Fibroblast of skin of left biceps (primary cell): ENCODE measurements at places on chromosomes 6 and 20.

GRCh38 chr20:10360878-10361277 lies 73.1 kb downstream of the MKKS start:
- DNase-seq = no peak

- DNase-seq = no peak
These were observed 141.4 kb downstream of the DNAH8 start for GRCh38 chr6:38856492-38856891.

- DNase-seq = no peak
These were observed 61.7 kb downstream of the PYGB start for GRCh38 chr20:25309395-25310267.

GRCh38 chr6:110731196-110731595 lies 84.1 kb downstream of the CDK19 start:
- DNase-seq = no peak

DNA sequence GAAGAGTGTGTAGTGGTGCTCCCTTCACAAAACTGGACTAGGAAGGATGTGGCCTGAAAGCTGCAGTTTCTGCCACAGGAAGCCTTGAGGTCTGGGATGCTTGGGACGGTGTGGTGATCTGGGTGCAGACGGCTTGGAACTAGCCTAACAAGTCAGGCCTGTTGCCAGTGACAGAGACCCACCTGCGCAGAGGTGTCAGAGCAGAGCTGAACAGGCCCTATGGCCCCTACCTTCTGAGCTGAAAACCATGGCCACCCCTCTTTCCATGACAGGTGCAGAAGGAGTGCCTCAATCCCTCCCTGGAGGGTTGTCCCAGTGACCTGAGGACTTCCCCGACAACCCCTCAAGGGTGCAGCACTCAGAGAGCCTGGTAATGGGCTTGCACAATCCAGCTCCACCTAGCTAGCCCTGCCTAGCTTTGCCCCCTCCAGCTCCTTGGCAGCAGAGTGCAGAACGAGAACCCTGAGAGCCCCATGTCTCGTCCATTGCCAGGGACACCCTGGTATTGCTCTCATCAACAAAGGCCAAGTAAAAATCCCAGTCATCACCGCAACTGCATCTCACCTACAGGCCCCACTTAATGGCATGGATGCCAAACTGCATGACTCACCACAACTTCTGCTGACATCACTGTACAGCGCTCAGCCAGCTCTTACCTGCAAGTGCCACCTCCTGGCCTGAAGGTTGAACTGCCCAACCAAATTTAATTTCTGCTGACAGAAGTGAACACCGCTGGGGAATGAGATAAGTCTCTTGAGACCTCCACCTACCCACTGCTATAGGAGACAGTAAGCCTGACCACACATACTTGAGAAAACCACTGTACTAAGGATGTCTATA lies 563.1 kb downstream of the TFAP2A start:
- no peak for DNase-seq

DNA sequence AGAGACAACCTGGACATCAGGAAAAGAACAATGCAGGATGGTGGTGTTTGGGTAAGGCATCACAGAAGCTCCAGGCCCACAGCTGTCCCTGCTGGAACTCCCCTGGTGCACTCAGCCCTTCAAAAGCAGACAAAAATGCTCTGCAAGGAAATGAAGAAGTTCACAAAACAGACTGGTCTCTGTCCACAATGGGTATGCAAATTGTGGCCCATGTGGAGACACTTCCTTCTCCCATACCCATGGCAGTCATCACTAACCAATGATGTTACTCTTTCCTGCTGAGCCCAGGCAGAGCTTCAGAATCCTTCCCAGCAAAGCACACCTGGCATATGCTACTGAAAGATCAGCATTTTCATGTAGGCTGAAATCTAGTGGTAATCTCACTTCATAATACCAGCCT lies 42.6 kb upstream of the PXDC1 start:
- DNase-seq = no peak

- no peak for DNase-seq
These were observed 457.2 kb downstream of the TENT5A start for GRCh38 chr6:81295310-81295709.

DNA sequence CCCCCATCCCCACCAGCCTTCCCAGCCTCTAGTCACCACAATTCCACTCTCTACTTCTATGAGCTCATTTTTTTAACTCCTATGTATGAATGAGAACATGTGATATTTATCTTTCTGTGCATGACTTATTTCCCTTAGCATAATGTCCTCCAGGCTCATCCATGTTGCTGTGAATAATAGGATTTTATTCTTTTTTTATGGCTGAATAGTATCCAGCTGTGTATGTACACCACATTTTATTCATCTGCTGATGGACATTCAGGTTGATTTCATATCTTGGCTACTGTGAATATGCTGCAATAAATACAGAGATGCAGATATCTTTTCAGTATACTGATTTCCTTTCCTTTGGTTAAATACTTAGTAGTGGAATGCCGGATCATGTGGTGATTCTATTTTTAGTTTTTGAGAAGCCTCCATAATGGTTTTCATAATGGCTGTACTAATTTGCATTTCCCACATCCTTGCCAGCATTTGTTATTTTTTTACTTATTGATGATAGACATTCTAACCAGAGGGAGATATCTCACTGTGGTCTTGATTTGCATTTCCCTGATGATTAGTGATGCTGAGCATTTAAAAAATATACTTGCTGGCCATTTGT lies 194.9 kb downstream of the PACRG start:
- DNase-seq = peak; percentile 14

GRCh38 chr20:44034965-44035635 lies 120.4 kb downstream of the TOX2 start:
- DNase-seq = no peak

DNA sequence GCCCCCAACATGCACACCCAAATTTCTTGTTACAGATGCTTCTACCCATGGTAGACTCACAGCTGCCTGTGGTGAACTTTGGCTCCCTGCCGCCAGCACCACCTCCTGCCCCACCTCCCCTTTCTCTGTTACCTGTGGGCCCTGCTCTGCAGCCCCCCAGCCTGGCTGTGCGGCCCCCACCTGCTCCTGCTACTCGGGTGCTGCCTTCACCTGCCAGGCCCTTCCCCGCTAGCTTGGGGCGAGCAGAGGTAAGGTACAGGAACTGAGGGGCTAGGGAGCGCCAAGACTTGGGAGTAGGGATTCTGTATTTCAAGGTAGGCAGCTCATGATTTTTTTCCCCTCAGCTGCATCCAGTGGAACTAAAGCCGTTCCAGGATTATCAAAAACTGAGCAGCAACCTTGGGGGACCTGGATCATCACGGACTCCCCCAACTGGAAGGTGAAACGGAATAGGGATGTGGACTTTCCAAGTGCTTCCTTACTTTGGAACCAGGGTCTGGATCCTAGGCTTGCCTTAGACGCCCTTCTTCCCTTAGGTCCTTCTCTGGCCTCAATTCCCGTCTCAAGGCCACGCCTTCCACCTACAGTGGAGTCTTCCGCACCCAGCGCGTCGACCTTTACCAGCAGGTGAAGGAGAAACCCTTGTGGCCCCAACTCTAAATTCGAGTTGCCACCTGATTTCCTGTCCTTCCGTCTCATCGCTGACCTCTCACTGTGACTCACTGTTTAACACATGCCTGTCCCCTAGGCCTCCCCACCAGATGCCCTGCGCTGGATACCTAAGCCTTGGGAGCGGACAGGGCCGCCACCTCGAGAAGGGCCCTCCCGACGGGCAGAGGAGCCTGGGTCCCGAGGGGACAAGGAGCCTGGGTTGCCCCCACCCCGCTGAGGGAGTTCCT lies 15.5 kb downstream of the BAG6 start:
- no peak for DNase-seq

GRCh38 chr6:34717466-34717865 lies 20.9 kb upstream of the ILRUN start:
- no peak for DNase-seq

DNA sequence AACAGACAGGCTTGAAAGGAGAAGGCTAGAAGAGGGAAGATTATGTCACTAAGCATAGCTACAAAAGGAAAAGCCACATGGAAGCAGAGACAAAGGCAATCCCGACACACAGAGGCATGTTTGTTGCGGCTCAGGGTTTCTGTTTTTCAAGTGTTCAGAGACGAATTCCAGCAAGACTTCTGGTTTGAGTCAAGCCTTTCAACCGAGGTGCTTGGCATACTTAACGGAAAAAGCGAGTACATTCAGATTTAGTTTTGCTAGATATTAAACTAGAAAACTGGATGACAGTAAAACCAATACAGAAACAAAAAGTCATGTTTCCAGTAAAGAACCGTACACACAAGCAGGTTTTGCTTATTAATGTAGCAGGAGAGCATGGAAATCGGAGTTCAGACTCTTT lies 27.2 kb downstream of the MCUR1 start:
- DNase-seq = no peak

DNA sequence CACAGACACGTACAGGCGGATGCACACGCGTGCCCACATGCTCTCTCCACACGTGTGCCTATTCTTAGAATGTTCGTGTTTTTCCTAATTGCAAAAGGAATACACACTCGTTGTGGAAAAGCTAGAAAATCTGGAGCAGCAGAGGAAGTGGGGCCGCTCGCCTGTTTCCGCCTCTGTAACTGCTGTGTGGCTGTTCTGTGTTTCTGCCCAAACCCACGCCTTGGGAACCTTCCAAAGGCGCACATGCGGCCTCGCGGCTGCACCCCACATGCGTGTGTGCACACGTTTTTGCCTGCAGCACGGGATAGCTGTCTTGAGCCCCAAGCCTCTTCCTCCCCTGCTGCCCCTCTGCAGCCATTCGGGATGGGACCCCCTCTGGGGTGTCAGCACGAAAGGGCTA lies 12.2 kb downstream of the SLC17A9 start:
- no peak for DNase-seq

- DNase-seq = no peak
These were observed 32.4 kb downstream of the CBFA2T2 start for GRCh38 chr20:33522256-33522820.

GRCh38 chr6:127031511-127031910 lies 87.0 kb upstream of the RSPO3 start:
- no peak for DNase-seq

DNA sequence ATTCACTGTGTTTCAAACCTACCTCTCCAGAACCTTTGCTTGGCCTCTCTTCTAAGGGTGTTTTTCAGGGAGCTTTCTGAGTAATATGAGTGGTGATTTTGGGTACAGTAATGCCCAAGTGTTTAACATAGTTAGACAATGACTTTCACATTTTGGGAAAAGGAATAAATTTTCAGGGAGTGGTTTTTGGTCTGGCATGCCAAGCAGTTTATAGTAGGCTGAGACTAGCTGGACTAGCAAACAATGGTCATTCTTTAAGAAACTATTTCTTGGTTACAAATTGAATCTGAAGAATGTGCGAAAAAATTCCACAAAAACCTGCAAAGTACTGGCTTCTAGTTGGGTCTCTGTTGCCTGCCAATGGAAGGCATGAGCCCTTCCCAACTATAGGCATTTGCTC lies 15.4 kb downstream of the FNDC1 start:
- DNase-seq = no peak

GRCh38 chr6:25354078-25354932 lies 75.1 kb downstream of the CARMIL1 start:
- DNase-seq = no peak

DNA sequence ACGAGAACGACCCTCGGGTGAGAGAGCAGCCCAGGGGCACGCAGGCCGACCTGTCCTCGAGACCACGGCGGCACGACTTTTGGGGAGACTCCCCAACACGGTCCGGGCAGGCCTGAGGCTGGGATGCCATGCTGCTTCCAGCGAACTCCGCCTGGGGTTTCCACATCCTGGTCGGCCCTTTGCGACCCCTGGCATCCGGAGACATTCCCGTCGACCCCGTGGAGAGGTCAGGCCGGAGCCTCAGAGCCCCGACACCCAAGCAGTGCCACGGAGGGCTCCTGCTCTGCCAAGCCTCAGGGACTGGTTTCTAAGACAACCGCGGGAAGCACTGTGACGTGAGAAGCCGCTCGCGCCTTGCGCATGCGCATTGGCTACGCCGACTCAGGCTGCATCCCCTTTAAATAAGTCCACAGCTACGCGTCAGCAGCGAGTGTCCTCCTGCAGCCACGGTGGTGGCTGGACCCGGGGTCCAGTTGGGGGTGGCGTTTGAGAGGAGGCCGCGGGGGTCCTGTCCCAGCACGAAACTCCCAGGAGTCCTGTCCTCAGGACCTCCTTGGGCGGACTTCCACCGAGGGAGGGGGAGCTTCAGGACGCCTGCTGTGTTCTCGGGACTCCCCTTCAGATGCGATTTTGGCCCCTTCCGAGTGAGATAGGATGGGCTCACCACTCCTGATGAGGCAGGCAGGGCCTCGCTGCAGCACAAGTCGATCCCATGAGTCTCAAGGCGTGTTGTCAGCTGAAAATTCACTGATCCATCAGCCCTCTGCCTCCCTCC lies 1089.3 kb upstream of the DEFB115 start:
- no peak for DNase-seq

DNA sequence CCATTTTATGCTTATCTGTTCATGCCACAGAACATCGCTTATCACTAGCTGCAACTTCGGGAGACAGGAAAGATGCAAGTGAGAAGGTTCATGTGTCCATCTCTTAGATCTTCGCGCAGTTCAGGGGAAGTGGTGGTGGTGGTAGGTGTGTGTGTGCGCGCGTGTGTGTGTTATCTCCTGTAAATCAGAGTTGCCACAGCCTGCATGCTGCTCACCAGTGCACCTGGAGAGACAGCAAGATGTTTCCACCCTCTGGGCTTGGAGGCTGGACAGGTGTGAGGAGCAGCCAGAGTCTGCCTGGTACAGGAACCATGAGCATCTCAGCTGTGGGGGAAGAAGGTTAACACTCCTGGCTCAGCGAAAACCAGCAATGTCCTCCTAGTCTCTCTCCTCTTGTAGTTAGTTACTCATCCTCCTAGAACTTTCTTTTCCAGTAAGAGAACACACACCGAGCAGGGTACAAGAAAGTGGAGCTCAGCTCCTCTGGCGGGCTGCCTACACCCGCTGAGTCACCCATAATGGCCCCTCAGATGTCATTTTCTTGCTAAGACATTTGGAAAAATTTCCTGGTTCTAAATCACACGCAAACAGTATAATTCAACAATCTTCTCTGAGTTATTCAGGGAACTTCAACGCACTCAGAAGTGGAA lies 5.1 kb upstream of the TUBB1 start:
- no peak for DNase-seq

DNA sequence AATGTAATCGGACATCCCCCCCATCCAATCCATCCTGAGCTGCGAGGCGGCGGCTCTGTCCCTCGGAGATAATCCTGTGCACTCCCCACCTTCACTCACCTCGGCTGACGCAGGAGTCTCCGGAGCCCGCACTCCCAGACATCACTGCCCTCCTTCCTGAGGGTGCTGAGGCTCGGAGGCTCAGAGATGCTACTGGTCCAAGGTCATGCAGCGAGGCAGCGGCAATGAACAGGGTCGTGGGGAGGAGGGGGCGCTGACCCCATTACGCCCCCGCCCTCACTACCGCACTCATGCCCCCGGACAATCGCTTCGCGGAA lies 485 bp downstream of the ADISSP start:
- no peak for DNase-seq
